ENCODE measurements at places on chromosomes 1 and 21.

DNA sequence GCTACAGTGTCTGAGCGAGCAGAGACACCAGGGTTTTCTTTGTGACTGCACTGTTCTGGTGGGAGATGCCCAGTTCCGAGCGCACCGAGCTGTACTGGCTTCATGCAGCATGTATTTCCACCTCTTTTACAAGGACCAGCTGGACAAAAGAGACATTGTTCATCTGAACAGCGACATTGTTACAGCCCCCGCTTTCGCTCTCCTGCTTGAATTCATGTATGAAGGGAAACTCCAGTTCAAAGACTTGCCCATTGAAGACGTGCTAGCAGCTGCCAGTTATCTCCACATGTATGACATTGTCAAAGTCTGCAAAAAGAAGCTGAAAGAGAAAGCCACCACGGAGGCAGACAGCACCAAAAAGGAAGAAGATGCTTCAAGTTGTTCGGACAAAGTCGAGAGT is 2.7 kb downstream of the ZBTB18 start:
- DNase-seq: no peak

DNA sequence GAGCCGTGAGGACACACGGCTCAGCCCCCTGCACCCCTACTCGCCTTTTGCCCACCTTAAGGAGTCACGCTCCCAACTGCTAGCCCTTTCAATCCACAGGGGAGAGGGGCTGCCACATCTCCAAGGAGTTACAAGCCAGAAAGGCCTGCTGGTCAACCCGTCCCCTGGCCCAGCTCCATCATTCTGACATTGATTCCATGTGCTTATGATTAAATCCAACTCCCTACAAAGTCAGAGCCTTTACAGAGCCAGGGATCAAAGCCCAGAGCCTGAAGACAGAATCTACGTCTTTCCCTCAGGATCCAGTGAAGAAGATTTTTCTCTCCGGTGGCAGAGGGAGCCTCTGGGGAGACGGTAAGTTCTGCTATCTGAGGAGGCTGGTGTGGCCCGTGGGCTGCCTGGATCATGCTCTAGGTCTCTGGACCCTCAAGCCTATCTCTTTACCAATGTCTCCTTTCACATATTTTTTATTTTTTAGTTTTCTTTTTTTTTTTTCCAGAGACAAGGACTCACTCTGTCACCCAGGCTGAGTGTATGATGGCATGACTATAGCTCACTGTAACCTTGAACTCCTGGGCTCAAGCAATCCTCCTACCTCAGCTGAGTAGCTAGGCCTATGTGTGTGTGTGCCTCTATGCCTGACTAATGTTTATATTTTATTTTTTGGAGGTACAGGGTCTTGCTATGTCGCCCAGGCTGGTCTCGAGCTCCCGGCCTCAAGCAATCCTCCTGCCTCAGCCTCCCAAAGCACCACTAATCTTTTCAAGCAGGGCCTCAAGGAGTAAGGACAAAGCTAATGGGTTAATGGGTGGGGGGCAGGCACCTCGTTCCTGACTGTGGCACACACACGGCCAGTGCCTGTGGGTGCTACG is 61.3 kb downstream of the SLC66A1 start:
- DNase-seq: no peak

DNA sequence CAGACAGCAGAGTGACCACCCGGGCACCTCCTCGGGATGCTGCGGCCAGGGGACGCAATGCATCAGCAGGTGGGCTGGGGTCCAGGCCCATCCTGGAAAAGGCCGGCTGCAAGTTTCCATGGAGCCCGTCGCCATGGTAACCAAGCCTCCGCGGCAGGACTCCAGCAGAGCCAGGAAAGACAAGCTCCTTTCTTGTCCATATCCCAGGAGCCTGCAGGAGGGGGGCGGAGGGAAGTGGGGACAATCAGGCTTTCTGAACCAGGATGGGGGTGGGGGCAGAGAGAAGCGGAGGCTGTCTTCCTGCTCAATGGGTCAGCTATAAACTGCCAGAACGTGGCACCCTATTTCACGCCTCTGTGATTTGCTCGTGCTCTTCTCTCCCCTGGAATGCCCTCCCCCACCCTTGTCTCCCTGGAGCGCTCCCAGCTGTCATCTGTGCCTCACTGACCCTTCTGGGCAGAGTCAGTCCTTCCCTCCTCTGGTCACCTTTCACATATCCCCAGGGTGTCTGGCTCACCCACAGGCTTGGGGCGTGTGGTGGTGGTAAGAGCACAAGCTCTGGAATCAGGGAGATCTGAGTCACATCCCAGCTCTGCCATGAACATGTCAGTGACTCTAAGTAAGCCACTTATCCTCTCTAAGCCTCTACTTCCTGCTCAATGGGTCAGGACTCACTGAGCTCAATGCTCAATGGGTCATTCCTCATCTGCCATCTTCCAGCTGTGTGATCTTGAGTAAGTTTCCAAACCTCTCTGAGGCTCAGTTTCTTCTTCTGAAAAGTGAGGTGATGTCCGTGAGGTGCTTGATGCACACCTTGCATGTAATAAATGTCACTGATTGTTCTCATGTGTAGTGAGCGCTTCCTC is 58.9 kb upstream of the LAPTM5 start:
- no peak for DNase-seq

DNA sequence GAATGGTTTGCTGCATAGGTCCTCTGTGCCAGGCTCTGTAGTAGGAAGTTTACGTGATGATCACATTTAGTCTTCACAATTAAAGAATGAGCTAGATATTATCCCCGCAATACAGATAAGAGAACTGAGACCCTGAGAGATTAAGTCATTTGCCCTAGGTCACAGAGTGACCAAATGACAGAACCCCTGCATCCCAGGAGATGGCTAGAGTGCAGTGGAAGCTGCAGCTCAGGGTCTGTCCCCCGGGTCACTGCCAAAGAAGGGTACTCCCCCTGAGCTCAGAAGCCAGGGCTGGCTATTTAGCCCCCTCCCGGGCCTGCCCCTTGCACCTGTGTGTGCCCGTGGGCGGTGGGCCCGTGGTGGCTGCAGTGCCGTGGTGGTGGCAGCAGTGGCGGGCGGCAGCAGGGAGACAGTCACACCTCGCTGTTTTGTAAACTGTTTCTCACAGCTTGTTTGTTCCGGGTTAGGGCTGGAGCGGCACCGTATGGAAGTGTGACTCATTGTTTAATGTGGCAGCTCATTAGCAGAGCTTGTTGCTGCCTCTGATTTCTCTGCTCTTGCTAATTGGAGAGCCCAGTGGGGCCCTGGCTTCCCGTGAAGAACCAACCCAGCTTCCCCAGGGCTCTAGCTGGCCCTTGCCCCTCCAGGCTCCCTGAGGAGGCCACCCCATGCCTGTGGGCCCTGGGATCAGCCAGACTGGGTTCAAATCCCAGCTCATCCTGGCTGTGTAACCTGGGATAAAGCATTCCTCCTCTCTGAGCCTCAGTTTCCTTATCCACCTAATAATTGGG is 19.3 kb upstream of the FOXO6 start:
- DNase-seq: no peak

- DNase-seq: no peak
Measured at GRCh38 chr1:29247571-29248273, 11.4 kb downstream of the PTPRU start.

DNA sequence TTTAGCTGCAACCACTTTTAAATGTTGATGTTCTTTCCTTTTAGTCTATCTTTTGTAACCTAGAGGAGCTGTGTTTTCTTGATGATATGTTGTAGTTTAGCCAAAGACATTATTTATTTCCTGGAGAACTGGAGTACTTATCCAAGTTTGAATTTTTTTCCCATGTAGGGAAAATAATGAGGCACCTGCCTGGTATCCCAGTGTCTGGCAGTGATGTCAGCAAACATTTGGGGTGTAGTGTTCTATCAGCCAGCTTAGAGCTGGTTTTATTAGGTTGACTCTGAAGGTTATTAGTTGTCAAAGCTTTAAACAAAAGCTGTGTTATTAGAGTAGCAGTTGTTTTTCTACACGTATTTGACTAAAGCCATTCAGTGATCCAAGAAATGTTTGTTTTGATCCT is 3.2 kb downstream of the CTPS1 start:
- no peak for DNase-seq

DNA sequence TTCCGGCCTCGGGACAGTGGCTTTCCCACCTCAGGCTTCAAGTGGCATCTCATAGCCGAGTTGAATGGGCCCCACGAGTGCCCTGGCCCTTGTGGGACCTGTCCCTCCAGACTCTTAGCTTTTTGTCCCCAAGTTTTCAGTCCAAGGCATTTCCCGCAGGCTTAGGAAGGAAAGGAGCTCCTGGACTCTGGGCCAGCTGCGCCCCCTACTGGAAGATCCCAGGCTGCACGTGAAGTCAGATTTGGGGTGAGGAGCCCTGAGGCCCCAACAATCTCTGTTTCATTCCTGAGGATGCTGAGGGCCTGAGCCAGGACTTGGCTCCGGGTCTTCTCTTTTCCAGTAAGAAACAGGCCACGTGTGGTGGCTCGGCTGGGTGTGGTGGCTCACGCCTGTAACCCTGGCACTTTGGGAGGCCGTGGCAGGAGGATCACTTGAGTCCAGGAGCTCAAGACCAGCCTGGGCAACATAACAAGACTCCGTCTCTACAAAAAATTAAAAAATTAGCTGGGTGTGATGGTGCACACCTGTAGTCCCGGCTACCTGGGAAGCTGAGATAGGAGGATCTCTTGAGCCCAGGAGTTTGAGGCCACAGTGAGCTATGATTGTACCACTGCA is 67.4 kb downstream of the ARHGEF10L start:
- peak; percentile 20 for DNase-seq

- no peak for DNase-seq
Measured at GRCh38 chr21:22062472-22063139, 1064.4 kb downstream of the NCAM2 start.

DNA sequence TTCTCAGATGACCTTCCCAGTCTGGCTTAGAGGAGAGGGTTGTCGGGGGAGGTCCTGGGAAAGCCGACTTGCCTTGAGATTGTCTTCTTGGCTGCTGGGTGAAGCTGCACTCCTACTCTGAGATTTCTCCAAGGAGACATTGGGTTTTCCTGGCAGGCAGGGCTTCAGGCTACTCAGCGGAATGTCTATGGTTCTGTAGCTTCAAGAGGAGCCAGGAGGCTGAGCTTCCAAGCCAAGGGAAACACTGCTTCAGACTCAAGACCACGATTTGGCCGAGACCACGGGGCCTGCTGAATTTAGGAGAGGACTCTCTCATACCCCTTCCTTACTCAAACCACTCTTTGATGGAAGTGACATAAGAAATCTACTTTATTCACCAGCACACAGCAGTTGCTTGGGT is 67.8 kb downstream of the NTMT2 start:
- no peak for DNase-seq

DNA sequence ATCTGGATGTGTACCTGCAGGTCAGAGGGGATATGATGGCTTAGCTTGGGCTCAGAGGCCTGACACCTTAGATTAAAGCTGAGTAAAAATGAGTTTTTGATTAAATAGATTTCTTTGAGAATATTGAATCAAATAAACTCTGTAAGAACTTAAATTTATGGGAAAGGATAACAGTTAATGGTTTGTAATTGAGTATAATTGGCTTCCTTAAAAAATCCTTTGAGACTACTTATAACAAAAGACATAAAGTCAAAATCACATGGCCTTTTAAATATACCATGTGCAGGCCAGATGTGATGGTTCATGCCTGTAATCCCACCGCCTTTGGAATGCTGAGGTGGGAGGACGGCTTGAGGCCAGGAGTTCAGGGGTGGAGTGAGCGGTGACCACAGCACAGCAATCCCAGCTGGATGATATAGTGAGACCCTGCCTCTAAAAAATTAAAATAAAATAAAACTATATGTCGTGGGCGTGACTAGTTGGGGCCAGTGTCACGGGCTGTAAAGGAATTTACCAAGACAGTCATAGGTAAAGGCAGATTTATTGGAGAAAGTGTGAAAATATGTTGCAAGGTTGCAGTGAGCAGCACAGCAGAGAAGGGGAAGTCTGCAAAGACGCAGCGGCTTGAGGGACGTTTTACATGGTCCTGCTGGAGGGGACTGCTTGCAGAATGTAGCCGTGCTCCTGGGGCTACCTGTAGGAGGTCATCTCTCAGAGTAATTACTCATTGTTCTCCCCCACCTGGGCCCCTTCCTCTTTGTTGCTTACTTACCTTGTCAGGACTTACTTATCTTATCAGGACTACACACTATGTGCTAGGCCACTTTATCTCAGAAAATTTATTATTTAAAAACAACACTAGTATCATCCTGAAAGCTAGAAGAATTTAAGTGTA is 122.3 kb downstream of the ZMYM4 start:
- DNase-seq: no peak

DNA sequence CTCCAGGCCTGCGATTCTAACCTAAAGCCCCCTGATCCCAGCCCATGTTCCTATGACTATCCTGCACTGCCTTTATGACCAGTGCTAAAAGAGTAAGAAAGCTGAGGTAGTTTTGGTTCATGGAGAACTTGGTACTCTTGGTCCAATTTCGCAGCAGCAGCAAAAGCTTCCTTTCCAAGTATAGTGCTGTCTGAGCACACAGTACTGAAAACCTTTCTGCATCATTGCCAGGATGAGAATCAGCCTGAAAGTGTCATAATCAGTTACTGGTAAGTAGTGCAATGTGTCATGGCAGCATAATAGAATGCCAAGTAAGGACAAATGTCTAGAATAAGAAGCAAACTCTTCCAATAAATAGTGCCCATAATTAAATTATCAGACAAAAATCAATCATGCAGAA is 889.6 kb upstream of the ADGRL4 start:
- DNase-seq: no peak

- peak; percentile 39 for DNase-seq
Measured at GRCh38 chr1:48677306-48678287, 99.1 kb downstream of the BEND5 start.

GRCh38 chr1:162040657-162041056 is 17.0 kb upstream of the OLFML2B start:
- DNase-seq: no peak

DNA sequence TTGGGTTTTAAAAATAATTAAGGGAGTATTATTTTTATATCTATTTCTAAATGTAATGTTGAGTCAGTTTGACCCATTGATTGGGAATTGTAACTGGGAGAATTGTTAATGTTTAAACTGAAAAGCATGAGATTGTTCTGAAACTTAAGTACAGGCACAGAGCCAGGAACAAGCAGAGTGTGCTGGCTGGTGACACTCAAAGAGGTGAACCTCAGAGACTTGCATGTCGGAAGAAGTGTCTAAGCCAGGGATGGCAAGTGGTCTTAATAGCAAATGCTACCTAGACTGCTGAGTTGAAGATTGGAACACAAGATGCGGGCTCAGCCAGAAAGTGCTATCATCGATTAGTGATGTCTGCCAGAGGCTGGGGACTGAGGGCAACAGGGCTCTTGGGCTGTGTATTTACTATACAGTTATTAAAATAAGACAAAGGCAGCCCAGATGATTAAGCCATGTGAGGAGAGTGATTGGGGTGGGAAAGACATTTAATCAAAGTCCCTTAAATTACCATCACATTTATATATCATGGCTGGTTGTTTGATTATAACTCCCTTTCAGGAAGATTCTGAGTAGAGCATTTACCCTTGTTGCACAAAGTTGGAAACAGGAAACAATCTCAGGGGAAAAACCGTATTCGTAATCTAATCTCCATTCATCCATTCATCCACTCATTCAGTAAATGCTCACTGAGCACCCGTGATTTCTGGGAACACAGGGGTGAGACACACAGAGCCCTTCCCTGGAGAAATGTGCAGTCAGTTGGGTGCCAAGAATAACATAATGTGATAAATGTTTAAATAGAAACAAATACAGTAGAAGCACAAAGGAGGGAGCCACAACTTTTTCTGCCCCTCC is 42.8 kb downstream of the C8A start:
- DNase-seq: no peak
